Ascending aorta (tissue), 2 donors: ENCODE measurements at places on chromosomes 11 and 22.

DNA sequence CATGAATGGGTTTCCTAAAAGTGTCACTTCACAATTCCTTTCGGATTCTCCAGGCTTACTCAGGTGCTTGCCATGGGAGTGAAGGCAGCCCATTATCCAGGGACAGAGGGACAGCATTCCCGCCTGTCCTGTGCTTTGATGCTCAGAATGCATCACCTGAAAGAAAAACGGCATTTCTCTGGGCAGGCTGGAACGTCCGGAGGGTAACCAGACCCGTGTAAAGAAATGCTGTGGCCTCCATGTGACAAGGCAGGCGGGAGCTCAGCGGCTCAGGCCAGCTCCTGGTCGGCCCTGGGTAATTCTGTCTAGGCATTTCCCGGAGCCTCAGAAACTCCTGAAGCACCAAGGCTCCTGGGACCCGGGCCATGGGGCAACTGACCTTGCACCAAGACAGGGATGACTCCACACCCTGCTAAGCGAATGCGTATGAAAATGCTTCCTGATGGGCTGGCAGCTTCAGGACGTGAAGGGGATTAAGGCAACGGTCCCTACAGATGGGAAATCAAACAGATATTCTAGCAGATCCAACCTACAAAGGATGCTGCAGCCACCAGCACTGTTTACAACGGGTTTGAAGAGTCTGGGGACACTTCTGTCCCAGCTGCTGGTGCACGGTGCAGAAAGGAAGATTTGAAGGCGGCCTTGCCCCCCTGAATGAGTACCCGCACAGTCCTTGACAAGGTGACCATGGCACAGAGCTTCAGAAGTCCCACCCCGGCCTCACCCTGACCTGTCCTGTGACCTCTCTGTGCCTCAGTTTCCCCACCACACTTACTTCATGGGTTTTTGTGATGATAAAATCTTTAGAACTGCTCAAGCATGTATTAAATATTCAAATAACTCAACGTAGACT, 13.6 kb upstream of the FGF3 start:
- no peak for DNase-seq

GRCh38 chr11:104926771-104927611, 28.7 kb upstream of the CASP12 start:
- no peak for DNase-seq

- no peak for DNase-seq
Observed at GRCh38 chr11:119490253-119491006, 67.5 kb upstream of the THY1 start.

- DNase-seq, result no peak
Observed at GRCh38 chr11:106222626-106223025, 145.2 kb downstream of the AASDHPPT start.

- no peak for DNase-seq
Observed at GRCh38 chr11:38796281-38796680, 2198.2 kb upstream of the RAG2 start.

GRCh38 chr11:132943706-132944568, 588.4 kb downstream of the OPCML start:
- DNase-seq, result no peak

GRCh38 chr11:63999349-64000025, 13.2 kb downstream of the OTUB1 start:
- peak; percentile 75 for DNase-seq

- DNase-seq, result no peak
Observed at GRCh38 chr11:115060840-115061239, 382.5 kb downstream of the NXPE2 start.

DNA sequence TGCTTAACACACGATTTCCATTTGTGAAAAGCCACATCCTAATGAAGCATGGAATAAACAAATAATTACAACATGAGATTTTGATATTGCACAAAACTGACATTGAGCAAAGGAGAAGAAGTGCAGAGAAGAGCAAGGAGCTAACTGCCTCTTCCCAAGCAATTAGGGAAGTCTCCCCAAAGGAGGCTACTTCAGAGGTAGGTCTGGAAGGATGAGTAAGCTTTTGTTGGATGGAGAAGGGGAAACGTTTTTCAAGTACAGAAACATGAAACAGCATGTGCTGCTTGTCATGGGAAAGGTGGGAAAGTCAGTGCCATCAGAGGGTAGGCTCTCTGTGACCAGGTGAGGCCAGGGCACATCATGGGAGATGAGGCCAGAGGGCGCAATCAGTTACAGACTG, 132.2 kb upstream of the SESN3 start:
- DNase-seq, result no peak

DNA sequence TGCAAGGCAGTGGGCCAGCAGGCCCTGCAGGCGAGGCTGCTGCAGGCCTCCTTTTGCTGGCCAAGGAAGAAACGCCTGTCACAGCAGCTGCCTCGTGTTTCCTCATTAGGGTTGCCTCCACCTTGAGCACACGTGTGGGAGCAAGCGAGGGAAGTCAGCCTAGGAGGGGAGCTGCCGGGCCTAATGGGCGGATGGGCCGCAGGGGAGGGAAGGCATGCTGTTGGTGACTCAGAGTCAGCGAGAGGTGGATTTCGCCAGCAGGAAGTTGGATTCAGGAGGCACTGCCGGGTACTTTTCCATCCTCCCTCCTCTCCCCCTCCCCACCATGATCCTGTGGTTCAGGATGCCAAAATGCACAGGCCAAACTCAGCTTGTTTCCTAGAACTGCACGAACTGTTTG, 498.7 kb downstream of the METTL15 start:
- no peak for DNase-seq

DNA sequence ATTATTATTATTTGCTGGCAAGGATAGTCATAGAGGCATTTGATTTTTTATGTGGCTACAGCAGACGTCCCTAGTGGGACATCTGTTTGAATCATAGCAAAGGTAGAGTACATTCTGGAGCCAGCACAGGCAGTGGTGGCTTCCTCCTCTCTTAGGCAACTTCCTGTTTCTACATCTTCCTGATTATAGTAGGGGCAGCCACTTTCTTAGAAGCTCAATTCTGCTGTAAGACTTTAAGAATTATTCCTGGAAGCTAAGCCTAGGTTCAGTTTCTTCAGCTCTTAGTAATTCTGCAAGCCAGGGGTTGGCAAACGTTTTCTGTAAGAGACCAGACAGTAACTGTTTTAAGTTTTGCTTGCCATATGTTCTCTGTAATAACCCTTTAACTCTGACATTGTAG, 129.3 kb upstream of the TENM4 start:
- no peak for DNase-seq

- DNase-seq, result no peak
Observed at GRCh38 chr11:71425409-71425808, 22.8 kb downstream of the DHCR7 start.

- no peak for DNase-seq
Observed at GRCh38 chr11:134614141-134614540, 202.1 kb upstream of the B3GAT1 start.

GRCh38 chr11:105142167-105142566, 2.6 kb upstream of the CARD18 start:
- DNase-seq, result no peak

DNA sequence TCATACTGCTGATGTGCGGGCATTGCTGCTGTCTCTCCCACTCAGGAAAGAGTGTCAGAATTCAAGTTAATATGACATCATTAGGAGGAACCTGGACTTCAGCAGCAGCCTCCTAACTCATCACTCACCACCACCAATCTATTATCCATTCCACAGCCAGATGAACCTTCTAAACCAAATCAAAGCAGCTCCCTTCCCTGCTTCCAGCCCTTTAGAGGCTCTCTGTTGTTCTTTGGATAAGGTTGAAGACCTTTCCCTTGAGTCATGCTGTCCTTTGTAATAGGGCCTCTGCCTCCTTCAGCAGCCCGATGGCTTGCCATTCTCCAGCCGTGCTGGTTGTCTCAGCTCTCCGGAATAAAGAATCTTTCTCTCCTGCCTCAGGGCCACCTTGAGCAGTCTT, 301.3 kb downstream of the DDX10 start:
- DNase-seq, result no peak

GRCh38 chr11:91244912-91245311, 979.7 kb upstream of the FAT3 start:
- DNase-seq, result no peak

- no peak for DNase-seq
Observed at GRCh38 chr11:62324731-62325556, 12.3 kb upstream of the ASRGL1 start.

DNA sequence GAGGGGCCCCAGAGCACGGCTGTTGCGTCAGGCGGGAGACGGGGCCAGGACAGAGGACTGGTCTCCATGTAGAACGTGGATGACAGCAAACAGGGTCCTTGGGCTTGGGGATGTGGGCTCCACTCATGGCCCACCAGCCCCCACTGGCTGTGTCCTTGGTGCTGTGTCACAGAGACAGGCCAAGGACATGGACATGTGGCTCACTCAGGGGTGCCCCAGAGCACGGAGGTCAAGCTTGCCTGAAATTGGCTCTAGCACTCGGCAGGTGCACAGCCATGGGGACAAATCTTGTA, 14.4 kb downstream of the FADS2 start:
- no peak for DNase-seq

DNA sequence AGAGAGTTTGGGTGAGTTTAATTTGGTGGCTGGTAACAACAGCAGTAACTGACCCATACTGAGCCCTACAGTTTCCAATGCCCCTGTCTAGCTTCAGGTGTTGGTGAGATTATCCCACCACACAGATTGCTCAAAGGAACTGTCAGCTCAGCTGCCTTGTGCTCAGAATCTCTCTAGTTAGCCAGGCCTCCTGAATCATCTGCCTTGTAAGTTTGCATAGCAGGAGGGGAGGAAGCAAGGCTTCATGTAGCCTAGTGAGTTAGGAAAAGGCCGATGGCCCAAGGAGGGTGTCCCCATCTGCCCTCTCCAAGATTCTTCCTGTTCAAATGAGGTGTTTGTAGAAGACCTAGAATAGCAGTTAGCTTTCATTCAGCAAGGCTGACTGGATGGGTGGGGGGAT, 74.3 kb downstream of the MICAL2 start:
- peak; percentile 60 for DNase-seq

DNA sequence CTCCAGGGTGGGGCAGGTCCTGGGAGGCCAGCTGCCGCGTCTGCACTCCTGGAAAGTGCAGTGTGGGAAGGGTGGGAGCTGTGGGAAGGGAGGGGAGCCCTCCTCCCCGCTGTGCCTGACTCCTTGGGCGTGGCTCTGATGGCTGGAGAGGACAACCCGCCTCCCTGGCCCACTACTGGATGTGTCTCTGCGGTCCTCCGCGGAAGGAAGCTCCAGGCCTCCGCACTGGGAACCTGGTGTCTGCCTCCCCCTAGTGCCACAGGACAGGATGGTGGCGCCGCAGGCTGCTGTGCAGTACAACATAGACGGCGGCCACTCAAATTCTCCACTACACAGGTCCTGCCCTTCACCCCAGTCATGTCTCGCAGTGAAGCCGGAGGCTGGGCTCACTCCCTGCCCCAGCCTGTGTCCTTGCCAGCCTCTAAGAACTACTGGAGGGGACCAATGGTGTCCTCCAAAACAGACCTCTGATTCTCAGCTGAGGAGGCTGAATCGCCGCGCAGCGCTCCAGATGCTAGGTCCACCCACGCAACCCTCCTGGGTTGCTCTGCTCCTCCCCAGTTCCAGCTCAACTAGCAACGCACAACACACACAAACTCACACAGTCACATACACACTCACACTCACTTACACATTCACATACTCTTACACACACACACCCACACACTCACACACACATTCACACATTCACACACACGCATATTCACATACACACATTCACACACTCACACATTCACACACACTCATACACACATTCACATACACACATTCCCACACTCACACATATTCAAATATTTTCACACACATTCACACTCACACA, 12.4 kb upstream of the DSCAML1 start:
- DNase-seq, result peak; percentile 77

GRCh38 chr11:8087185-8087584, 6.2 kb downstream of the TUB start:
- DNase-seq, result no peak

DNA sequence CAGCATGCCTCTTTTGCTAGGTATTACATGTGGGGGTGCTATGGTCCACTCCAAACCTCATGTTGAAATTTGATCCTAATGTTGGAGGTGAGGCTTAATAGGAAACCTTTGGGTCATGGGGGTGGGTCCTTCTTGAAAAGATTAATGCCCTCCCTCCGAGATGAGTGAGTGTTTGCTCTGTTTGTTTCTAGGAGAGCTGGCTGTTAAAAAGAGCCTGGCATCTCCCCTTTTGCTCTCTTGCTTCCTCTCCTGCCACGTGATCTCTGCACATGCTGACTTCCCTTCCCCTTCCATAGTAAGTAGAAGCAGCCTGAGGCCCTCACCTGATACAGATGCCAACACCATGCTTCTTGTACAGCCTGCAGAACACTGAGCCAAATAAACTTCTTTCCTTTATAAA, 104.5 kb downstream of the FAT3 start:
- DNase-seq, result no peak

DNA sequence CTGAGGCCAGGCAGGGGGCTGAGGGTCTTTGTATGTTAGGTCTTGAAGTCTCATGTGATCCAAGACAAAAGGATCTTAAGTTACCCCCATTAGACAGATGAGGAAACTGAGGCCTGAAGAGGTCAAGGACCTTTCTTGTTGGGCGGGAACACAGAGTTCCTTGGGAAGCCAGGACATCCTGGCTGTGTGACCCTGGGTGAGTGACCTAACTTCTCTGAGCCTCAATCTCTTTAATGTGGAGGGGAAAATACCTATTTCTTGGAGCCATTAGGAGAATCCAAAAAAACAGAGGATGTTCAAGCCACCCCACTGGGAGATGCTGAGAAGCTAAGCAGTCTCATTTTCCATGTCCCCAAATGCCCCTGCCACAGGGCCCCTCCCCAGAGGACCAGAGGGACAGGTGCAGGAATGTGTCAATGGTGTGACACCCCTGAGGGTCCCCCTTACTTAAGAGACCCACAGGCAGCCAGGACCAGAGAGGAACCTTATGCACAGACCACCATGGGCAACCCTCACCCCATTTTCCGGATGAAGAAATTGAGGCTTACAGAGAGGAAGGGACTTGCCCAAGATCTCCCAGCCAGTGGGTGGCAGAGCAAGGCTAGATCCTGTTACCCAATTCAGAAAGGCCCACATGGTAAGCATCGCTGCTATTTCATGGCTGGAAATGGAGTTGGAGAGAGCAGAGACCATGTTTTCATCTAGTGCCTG, 8.0 kb downstream of the RAC2 start:
- DNase-seq, result no peak

- DNase-seq, result no peak
Observed at GRCh38 chr22:30326255-30326705, 461 bp downstream of the TBC1D10A start.

GRCh38 chr22:41555325-41555982, 5.4 kb upstream of the CSDC2 start:
- no peak for DNase-seq

GRCh38 chr22:30882974-30883533, 85.5 kb downstream of the MORC2 start:
- DNase-seq, result no peak

- DNase-seq, result no peak
Observed at GRCh38 chr22:25903294-25903693, 161.3 kb downstream of the MYO18B start.

GRCh38 chr22:20542736-20543135, 35.3 kb downstream of the MED15 start:
- DNase-seq, result no peak

- DNase-seq, result no peak
Observed at GRCh38 chr11:3217818-3218482, 663 bp downstream of the MRGPRG start.
